ENCODE measurements at places on chromosomes 16 and 17. TPM values are rescaled to one million over a fixed set of nuclear protein-coding genes. Genes with fewer than 3 reads are reported as not detected.

The KRTAP4-9 gene
- total RNA-seq, result not detected

The FOXN1 gene
- 0.05 TPM for total RNA-seq

The CHMP6 gene
- total RNA-seq, result 34.1 TPM

The CFAP97D1 gene
- total RNA-seq, result 0.03 TPM

The SLC5A10 gene
- total RNA-seq, result 0.21 TPM

The KRTAP4-3 gene
- not detected for total RNA-seq

The ENPP7 gene
- not detected for total RNA-seq
